ENCODE measurements at places on chromosomes 2 and 18. TPM values are rescaled to one million over a fixed set of nuclear protein-coding genes. Genes with fewer than 3 reads are reported as not detected.

The DAW1 gene
- not detected for total RNA-seq

The PRR30 gene
- total RNA-seq = not detected

The MEP1B gene
- 0.42 TPM for total RNA-seq

The FHL2 gene
- total RNA-seq = 36.3 TPM

The LCT gene
- 0.77 TPM for total RNA-seq

The FABP1 gene
- 6.9 TPM for total RNA-seq

The RAX gene
- total RNA-seq = not detected

The TEX44 gene
- total RNA-seq = not detected

The DSEL gene
- 19.8 TPM for total RNA-seq

The MAL gene
- total RNA-seq = not detected

The SF3B1 gene
- 206 TPM for total RNA-seq

The GPR75 gene
- total RNA-seq = 2.5 TPM

The COLEC11 gene
- 5.5 TPM for total RNA-seq

The LYG1 gene
- total RNA-seq = 1.1 TPM

The CTLA4 gene
- 0.64 TPM for total RNA-seq

The RFTN2 gene
- total RNA-seq = 6.8 TPM

The C2orf66 gene
- total RNA-seq = 0.26 TPM

The UGT1A7 gene
- total RNA-seq = 0.80 TPM

The CRYGC gene
- not detected for total RNA-seq

The REG3G gene
- total RNA-seq = not detected

The IL1F10 gene
- total RNA-seq = not detected

The CRYBA2 gene
- total RNA-seq = not detected

The EPB41L3 gene
- total RNA-seq = 249 TPM

The MEIS1 gene
- total RNA-seq = 31.7 TPM

The NAB1 gene
- 44.6 TPM for total RNA-seq

The SDC1 gene
- total RNA-seq = 2.3 TPM

The RAPGEF4 gene
- 10.4 TPM for total RNA-seq

The STRADB gene
- total RNA-seq = 34.7 TPM

The FAM98A gene
- total RNA-seq = 72.2 TPM

The ABCG8 gene
- not detected for total RNA-seq

The IL37 gene
- total RNA-seq = not detected

The MAB21L4 gene
- total RNA-seq = not detected

The WNT10A gene
- not detected for total RNA-seq

The TSPYL6 gene
- total RNA-seq = not detected

The SPIRE1 gene
- 39.8 TPM for total RNA-seq

The NCKAP1 gene
- 127 TPM for total RNA-seq

The RPL37A gene
- total RNA-seq = 1,983 TPM

The CKAP2L gene
- not detected for total RNA-seq

The REG1B gene
- 2.6 TPM for total RNA-seq

The METAP1D gene
- total RNA-seq = 5.5 TPM

The MOCOS gene
- 5.8 TPM for total RNA-seq

The ZSWIM2 gene
- 1.2 TPM for total RNA-seq

The SPR gene
- 38.6 TPM for total RNA-seq

The ZNF385B gene
- 0.39 TPM for total RNA-seq
